ENCODE measurements at places on chromosomes 3 and 15.

- no peak for DNase-seq
Measured at GRCh38 chr3:118137778-118138177, 896.9 kb downstream of the IGSF11 start.

GRCh38 chr3:108333961-108334360 is 37.6 kb downstream of the HHLA2 start:
- DNase-seq = no peak

DNA sequence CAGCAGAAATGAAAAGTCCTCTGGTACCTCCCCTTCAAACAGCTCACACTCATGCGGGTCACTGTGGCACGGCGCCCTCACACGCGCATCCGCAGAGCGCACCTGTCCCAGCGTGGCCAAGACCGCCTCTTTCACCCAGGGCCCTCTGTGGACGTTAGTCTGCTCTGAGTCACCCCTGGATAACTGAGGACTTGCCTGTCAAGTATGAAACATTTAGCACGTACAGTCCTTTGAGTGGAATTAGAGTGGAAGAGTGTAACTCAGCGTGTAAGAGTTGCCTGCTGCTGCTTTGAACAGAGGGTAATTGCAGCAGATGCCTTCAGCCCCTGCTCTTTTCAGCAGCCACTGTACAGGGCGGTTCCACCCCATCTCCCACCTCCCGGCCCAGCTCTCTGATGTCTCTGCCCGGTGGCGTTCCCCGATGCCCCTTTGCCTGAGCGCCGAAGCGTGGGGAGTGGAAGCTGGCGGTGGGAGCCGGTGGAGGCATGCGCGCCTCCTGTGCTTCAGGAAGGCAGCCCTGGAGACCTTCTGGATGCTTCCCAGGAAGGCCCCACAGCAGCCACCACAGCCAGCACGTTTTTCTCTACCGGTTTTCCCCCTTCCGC is 23.0 kb downstream of the CPN2 start:
- DNase-seq = no peak

DNA sequence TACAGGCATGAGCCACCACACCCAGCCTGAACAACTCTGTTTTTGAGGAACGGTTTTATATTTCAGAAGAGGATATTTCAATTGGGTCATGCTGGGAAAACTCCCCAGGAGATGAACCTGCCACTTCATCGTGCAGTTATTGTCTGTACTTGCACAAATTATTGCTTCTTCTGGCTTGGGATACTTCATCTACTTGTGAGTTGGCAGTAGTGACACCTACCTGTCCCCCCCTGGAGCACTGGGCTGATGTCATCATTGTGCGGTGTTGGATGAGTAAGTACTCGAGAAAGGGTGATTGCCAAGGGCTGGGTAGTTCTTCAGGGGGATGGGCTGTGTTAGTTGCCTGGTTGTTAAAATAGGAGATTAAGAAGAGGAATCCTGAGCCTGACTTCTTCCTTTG is 85.1 kb upstream of the SAMMSON start:
- DNase-seq = no peak

DNA sequence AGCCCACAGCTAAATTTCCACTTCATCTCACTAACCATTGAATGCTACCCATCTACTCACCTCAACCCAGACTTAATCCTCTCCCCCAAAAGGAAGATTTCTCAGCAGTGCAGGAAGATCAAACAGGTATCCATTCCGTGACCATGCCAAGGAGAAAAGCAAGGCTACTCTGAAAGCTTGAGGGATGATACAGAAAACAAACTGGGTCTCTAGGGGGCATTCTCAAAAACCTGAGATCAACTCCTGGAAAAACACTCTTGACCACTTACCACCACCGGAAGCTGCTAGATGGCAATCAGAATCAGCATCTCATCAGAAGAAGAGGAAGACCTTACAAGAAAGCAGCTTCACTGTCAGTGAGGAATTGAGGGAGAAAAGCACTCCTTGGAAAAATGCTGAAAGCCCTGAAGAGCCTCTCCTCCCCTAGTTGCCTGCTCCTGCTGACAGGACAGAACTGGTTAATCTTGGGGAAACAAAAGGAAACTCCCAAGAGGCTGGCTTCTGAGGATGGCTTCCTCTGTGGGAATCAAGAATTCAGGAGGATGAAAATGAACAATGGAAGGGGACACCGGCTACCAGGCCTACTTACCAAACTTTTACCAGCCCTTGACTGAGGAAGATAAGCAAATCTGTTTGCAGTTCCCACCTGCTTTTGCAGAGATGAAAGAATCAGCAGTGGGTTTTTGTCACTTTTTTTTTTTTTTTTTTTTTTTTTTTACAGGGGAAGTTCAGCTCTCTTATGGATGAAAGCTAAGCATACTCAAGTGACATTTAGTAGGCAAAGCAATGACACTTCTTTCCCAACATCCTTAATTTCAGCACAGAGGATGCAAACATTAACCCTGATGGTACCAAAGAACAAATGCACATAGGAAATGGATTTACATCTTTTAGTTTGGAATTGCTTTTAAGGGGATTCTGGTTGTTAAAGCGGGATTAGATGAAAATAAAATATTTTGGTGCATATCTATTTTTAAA is at the start of gene ATP8B4:
Gene ATP8B4 (minus strand): TSS at position 171 of the 978 bp plus-strand sequence. CDS start 12,267 bp downstream, outside the sequence.
- DNase-seq = no peak

DNA sequence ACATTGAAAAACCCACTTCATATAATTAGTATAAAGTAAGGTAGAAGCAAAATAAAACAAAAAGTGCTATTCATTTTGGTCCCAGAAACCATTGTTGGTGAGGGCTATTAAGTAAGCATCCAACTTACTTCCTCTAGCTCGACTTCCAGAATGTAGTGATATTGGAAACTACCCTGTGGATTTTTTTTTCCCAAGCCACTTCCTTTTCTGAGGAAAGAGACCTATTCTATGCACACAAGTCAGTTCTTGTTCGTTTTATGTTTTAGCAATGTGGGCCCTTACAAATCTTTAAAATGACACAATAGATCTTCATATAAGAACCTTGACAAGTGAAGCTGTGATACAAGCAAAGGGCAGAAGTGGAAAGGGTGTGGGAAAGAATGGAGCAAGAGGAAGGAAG is 402.0 kb upstream of the TBL1XR1 start:
- no peak for DNase-seq

DNA sequence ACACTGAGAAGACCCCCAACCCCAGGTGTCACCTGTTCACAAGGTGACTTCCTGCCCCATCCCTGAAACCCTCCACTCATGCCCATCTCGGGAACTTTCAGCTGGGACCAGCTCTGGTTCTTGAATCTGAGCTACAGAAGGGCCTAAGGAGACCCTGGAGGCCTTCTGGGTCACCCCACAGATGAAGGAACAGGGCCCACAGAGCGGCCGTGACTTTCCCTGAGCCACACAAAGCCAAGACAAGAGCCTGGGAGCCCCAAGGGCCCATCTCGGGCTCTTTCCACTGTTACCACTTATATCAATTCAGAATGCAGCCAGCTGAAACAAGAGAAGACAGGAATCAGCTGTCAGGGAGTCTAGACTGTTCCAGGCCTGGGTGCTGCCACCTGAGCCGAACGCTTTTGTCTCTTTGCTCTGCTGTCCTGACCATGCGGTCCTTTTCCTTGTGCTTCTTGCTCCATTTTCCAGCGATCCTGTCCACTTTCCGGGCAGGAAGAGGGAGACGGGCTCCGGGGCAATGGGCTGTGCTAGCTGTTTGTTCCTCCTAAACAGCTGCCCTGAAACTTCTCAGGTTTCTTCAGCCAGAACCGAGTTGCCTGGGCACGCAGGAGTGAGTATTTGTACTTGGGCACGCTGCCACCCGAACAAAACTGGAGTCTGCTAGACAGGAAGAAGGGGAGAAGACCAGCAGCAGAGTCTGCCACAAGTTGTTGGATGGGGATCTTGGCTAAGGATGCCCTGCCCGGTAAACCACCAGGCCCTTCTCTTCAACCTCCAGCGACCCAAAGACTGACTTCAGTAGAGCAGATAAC is 28.0 kb upstream of the PIGZ start:
- DNase-seq = no peak

GRCh38 chr15:33310481-33311311 is at the start of gene RYR3:
TSS of gene RYR3 (plus strand) at chr15:33310967. CDS start at chr15:33311046, 79 bp downstream.
- DNase-seq = no peak

DNA sequence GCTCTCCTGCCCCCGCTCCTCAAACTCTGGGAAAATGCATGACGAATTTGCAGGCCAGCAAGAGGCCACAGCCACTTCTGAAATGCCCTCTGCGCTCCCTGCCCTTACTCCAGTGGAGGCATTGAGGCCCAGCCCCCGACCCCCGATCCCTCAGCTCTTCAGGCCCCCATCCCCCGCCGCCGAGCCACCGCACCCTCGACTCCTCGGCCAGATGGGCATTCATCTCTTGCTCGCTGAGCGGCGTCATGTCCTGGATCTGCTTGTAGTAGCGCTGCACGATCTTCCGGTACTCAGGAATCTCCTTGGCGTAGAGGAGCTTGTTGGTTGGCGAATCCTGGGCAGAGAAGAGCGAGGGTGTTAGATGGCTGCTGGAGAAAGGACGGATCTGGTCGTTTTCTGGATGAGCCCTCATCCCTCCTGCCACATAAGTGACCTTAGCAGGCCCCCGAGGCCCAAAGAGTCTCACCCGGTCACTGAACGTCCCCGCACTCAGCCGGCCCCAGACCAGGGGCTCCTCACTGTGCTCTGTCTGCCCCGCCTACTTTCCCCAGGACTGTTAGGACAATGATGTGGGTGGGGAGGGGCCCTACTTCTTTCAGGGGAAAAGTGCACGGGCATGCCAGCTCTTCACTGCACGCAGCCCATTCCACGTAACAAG is 14.0 kb downstream of the H1-8 start:
- no peak for DNase-seq

Measured in stimulated activated CD8-positive, alpha-beta memory T cell treated with anti-CD3 and anti-CD28 coated beads, Interleukin-7, amount 100 ng/mL, for 4 hours (primary cell).